ENCODE measurements at places on chromosomes 3 and 15.
A peak's percentile ranks its signal among the peaks of the same experiment; 100 is the strongest.

DNA sequence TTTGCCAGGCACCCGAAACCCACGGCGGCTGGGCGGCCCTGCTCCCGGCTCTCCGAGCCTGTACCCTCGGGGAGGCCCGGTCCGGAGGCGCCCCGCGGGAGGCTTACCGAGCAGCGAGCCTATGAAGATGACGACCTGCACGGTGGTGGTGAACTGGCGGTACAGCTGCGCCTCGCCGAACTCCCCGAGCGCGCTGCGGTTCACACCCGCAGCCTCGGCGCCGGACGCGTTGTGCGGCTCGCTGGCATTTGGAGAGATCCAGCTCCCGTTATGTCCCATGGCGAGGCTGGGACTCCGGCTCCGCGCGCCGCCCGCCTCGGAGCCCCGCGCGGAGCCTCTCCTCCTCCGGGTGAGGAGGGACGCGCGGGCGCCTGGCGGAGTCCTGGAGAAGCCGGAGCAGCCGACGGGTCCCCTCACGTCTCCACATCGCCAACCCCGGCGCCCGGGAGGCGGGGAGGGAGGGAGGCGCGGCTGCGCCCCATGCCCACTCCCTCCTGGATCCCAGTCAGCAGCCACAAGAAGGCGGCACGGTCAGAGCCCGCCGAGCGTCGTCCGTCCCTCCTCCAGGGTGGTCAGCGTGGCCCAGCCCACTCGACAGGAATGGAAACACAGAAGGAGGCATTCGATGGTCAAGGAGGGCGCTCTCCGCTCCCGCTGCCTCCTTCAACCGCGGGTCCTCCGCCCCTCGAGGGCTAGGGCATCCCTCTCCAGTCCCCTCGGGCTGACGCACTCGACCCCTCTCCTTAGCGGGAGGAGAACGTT is at the start of gene GPR176:
Gene GPR176 (minus strand): TSS at position 519 of the 762 bp plus-strand sequence. CDS start 240 bp downstream, at position 279.
- no peak for DNase-seq

DNA sequence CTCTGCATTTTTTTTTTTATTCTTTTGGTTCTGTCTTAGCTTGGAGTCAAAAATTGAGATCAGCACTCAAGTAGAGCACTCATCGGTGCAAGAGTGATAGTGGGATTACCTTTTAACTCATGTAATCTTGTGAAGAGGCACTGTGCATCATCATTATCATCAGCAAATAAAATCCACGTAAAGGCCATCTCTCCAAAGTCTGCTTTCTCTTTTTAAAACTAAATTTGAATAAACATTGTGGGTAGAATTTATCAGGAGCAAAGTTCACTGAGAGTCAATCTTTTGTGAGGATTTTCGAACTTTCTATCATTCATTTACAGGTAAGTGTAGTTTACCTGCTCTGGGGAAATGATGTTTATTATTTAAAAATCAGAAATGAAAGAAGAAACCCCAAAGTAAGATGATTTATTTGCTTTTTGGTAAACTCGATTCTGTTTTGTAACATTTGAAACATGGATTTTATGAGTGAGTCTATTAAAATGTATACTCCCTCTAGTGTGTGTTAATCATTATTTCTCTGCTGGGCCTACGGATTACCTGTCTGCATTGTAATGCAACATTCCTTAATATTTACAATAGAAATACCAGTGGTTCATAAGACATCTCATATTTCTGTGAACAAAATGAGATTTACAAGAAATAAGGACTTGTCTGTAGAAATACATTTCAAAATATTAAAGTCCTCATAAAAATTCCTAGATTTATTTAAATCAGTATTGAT is 327.7 kb upstream of the NAALADL2 start:
- DNase-seq: no peak

DNA sequence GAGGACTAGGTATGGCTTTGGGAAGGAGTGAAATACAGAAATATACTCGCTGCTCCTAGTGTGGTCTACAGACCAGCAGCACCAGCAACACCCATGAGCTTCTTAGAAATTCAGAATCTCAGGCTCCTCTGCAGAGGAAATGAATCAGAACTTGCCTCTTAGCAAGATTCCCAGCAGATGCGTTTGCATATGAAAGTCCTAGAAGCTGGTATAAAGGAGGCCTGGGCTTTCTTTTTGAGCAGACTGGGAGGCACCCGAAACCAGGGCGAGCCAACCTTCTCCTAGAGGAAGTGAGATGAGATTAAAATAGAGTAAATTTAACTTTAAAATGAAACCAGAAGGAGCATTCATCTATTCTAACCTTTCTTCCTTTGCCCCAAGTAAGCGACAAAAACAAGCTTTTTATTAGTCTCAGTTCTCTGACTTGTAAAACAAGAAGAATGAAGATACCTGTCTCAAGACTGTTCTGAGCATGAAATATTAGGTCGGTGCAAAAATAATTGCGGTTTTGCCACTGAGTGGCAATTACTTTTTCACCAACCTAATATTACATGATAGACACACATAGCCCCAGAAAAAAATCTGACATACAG is 140.0 kb downstream of the PDZRN3 start:
- DNase-seq: no peak

- DNase-seq: no peak
Observed at GRCh38 chr3:147613725-147614124, 204.6 kb downstream of the ZIC1 start.

GRCh38 chr3:31832551-31832950 is 148.5 kb downstream of the OSBPL10 start:
- DNase-seq: no peak

DNA sequence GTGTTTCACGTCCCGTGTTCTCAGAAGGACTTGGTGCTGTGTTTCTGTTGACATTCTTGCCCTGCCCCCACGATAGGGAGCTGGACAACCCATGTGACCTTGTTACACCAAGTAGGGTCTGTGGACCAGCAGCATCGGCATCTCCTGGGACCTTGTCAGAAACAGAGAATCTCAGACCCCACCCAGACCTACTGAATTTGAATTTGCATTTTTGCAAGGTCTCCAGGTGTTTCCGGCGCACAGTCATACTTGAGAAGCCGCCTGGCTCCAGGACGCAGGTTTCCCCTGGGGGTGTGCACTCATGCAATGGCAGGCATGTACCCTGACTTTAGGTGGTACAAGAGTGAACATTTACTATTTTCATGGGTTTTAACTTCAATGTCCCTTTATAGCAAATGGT is 117.9 kb downstream of the TLE3 start:
- peak; percentile 32 for DNase-seq

DNA sequence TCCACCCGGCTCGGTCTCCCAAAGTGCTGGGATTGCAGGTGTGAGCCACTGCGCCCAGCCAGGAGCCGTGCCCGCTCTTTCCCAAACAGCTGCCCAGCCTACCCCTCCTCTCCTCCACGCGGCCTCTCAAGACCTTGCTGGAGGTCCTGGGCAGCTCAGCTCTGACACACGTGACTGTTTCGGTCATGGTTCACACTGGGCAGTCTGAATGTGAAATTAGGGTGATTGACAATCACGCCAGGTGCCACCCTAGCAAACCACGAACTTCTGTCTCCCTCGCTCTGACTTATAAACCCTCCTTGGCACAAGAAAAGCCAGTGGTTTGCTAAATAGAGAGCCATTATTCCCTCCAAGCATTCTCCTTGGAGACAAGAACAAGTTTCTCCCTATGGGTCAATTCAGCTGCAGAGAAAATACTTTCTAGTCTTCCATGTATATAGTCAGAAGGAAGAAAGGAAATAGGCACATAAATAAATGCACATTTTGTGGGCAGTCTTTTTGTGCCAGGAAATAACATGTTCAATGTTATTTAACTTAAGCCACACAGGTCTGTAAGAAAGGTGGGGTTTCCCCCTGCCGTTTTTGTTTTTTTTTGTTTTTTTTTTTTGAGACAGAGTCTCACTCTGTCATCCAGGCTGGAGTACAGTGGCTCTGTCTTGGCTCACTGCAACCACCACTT is 121.9 kb upstream of the MEF2A start:
- DNase-seq: no peak

DNA sequence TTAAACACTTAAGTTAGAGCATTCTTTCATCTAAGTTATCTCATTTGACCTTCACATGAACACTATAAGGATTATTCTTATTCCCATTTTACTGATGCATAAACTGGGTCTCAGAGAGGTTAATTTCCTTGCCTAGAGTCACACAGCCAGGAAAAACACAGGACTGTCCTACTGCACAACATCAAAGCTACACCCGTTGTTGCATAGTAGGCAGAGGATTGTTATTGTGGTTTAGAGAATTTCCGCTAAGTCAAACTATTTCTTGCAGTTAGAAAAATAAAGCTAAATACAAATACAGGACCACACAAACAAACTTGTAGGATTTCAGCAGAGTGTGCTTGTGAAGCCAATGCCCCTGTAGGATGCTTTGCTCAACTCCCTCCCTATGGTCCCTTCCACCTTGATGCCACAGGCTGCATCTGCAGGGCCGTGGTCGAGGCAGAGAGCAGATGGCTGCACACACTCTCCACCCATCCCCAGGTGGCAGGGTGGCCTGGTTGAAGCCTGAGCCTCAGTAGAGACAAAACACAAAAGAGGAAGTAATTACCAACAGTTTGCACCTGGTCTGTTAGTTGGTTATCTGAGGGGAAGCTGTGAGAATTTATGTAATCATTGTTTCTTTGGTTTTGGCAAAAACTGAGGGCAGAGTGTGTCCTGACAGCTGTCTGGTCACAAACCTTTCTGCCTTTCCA is 41.1 kb upstream of the SKOR1 start:
- DNase-seq: no peak

DNA sequence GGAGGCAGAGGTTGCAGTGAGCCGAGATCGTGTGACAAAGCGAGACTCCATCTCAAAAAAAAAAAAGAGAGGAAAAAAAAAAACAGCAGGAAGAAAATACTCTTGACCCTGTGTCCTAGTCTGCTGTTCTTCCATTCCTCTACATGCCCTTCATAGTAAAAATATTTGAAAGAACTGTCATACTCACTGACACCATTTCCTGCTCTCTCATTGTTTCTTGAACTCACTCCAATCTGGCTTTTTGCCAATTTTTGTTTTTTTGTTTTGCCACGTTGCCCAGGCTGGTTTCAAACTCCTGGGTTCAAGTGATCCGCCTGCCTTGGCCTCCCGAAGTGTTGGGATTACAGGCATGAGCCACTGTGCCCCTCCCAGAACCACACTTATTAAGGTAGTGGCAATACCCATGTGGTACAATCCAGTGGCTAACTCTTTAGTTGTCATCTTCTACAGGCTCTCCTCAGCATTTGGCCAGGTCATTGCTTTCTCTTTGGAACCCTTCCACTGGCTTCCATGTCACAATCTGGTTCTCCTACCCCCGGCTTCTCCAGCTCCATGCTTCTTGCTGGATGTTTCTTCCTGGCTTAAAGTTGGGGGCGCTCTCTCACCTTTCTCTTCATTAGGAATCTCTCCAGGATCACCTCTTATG is 238.2 kb upstream of the C2CD4B start:
- DNase-seq: no peak

DNA sequence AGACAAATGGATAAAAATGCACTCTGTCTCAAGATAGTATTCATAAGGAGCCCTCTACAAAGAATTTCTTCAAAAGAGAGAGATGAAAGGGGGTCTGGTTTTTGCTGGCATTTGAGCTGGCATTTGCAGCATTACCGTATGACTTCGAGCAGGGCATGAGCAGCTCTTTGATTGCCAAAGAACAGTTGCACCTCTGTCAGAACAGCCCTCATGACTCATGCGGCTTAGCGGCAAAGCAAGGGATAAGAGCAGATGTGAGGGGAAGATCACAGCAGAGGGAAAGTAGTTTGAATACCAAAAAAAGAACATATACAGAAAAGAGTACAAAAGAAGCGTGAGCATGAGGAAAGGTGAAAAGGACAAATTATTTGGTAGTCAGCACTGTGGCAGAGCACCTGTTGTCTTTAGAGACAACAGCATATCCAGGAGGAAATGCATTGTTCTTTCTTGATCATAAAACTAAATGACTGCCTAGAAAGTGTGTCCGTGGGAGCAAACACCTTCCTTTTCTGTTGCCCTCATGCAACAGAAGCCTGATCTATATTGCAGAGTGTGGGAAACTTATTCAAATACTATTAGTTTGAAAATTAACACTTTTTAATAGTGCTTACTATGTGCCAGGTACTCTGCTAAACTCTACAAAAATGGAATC is 80.5 kb upstream of the SLC24A5 start:
- DNase-seq: no peak

- no peak for DNase-seq
Observed at GRCh38 chr3:49841806-49842205, 14.6 kb downstream of the TRAIP start.

DNA sequence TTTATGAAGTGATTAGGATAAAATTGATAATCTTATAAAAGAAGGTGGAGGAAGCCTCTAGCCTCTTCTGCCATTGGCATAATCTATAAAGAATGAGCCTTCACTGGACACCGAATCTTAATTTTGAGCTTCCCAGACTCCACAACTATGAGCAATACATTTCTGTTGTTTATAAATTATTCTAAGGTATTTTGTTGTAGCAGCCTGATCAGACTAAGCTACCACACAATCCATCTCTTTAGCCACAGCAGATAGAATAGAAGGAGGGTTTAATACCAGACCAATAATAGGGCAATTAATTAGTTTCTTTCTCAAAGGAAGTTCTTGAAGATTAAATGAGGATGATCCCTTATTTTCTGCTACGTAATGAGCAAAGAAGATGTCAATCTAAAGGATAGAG is 33.3 kb downstream of the SUCNR1 start:
- no peak for DNase-seq

GRCh38 chr3:61518590-61518989 is 42.8 kb upstream of the PTPRG start:
- DNase-seq: no peak

- DNase-seq: no peak
Observed at GRCh38 chr3:14483286-14483685, 56.9 kb downstream of the GRIP2 start.

Measured in esophagus squamous epithelium (tissue), 5 donors.